ENCODE measurements at places on chromosomes 13 and 19. TPM values are rescaled to one million over a fixed set of nuclear protein-coding genes. Genes with fewer than 3 reads are reported as not detected.

DNA sequence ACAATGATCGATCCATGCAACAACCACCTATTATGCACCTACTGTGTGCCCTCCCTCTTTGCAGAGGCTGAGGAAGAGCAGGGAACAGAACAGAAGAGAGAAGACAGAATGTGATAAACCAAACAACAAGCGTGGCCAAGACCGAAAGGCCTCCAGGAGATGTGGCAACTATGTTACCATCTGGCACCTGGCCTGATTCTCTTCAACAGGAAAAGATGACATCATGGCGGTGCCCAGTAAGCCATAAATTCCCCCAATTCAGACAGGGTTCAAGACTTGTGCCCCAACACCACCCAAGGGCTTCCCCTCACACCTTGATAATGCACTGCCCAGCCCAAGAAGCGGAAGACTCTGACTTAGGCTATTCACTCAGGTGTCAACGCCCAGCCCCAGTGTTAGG is 44.3 kb downstream of the SLC7A1 start:
- no peak overlapping the region for H3K4me3 ChIP-seq
- H3K27ac ChIP-seq, result no peak overlapping the region
- H3K27me3 ChIP-seq, result no peaks in the 10 kb centered on the region
- no peak for DNase-seq
- peaks cover 44% of the 10 kb centered on the region for H3K36me3 ChIP-seq
- H3K4me1 ChIP-seq, result no peaks in the 10 kb centered on the region

DNA sequence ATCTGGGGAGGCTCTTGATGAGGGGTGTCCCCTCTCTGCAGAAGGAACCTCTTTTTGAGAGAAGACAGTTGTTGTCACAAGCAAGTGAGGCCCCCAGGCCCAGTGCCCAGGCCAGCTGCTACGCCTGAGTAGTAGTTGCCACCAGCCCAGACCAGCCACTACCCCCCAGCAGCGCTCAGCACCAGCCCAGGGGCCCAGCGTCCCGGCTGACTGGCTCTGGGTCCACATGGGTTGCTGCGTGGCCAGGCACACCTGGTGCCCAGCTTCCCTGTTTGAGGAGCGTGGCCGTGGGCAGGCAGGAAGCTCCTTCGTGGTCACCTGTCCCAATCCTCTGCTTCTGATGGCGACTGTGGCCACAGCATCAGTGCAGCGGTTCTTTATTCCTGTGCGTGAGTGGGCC is 84.7 kb downstream of the KDM4B start:
- no peaks in the 10 kb centered on the region for H3K36me3 ChIP-seq
- DNase-seq, result no peak
- no peak overlapping the region for H3K4me3 ChIP-seq
- no peaks in the 10 kb centered on the region for H3K27me3 ChIP-seq
- H3K4me1 ChIP-seq, result peaks cover 2% of the 10 kb centered on the region
- H3K27ac ChIP-seq, result no peak overlapping the region

DNA sequence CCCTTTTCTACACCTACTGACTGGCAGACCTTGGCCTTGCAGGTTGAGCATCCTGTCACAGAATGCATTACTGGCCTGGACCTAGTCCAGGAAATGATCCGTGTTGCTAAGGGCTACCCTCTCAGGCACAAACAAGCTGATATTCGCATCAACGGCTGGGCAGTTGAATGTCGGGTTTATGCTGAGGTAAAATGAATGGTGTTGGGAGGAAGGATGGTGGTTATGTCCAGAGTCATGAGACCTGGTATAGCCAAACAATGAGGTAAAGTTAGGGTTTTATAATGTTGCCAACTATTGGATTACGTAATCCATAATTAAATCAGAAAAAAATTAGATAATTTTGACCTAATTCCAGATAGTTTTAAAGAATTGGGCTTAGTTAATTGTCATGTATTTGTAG is 212.5 kb downstream of the PCCA start:
- H3K27ac ChIP-seq, result no peak overlapping the region
- H3K4me3 ChIP-seq, result no peak overlapping the region
- H3K27me3 ChIP-seq, result no peaks in the 10 kb centered on the region
- no peaks in the 10 kb centered on the region for H3K36me3 ChIP-seq
- DNase-seq, result no peak

DNA sequence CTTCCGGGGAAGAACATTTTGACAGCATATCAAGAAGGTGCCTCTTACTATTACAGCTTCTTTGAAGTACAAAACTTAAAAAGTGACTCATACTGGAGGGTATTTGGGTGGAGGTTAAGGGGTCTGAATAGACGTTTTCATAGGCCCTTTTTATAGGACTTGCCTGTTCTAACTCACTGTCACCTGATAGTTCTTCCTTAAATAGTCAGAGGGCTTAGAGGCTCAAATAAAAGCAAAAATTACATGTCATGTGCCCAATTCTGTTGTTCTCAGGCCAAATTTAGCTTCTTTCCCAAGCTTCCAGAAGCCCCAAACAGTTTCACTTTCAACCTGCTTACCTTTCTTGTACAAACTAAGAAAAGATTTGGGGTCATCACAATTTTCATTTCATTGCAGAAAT is 16.1 kb upstream of the SLC46A3 start:
- no peak for DNase-seq
- H3K4me3 ChIP-seq, result no peak overlapping the region
- no peaks in the 10 kb centered on the region for H3K4me1 ChIP-seq
- H3K27me3 ChIP-seq, result peaks cover 5% of the 10 kb centered on the region
- no peak overlapping the region for H3K27ac ChIP-seq

DNA sequence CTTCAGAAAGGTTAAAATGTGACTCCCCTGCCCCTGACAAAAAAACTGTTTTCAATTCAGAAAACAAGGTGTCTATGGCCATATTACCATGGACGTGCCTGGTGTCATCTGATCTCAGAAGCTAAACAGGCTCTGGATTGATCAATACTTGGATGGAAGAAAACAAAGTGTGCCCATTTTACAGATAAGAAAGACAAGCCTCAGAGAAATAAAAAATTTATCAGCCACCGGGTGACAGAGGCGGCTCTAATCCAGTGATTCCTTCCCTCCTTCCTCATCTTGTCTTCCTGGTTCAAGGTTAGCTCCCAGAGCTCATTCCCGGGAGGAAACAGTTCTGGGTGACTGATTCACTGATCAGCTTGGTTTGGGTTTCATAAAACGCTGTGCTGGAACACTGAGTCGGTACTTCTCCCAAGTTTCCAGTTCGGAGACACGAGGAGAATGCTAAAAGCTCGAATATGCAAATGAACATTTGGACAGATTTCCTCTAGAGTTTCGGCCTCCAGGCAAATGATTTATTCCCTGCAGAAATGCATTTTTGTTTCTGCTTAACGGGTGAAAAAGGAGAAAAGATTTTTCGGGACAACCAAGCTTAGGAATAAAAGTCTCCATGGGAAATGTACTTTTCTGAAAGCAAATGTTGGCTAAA is 211.2 kb downstream of the UQCRFS1 start:
- DNase-seq, result no peak
- no peaks in the 10 kb centered on the region for H3K36me3 ChIP-seq
- H3K4me3 ChIP-seq, result no peak overlapping the region

GRCh38 chr13:23766283-23766682 is 122.9 kb downstream of the MIPEP start:
- H3K4me3 ChIP-seq, result no peak overlapping the region
- H3K36me3 ChIP-seq, result no peaks in the 10 kb centered on the region
- no peak for DNase-seq
- H3K27ac ChIP-seq, result no peak overlapping the region

- no peak overlapping the region for H3K4me3 ChIP-seq
- no peaks in the 10 kb centered on the region for H3K27me3 ChIP-seq
- H3K27ac ChIP-seq, result no peak overlapping the region
- no peak for DNase-seq
- peaks cover 20% of the 10 kb centered on the region for H3K36me3 ChIP-seq
These were observed 10.0 kb downstream of the KDELR1 start for GRCh38 chr19:48381178-48381950.

DNA sequence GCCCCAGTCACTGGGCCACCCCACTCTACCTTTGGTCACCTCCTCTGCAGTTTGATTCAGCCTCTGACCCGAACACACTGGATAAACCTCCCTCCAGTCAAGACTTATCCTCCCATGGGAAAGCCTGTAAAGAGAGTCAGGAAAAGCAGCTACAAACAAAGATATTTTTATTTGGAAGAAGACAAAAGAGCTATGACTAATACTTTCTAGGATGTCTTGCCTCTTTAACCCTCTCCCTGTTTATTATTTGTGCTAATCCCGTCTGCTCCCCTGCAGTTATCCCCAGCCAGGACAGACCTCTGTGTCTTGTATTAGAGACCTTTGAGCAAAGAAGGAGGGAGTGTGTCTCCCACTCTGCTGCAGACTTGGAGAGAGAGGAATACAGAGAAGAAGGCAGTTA is 178.3 kb downstream of the EFNB2 start:
- DNase-seq, result no peak
- H3K4me1 ChIP-seq, result no peaks in the 10 kb centered on the region
- H3K27ac ChIP-seq, result no peak overlapping the region
- no peaks in the 10 kb centered on the region for H3K27me3 ChIP-seq
- no peak overlapping the region for H3K4me3 ChIP-seq

DNA sequence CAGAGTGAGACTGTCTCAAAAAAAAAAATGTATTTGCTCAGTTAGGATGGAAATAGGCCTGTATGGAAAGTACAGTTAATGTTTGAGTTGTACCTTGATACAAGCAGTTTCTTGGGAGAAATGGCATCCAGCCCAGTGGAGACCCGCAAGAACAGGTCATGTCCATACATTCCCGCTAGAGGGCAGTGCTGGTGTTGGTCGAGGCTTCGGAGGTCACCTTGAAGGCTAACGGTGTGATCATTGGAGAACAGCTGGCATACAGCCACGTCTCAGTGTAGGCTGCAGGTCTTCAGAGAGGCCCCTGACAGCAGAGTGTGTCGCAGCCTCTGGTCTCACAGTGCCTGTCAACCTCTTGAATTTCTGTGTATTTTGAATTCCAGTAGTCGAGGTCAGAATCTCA is 7.5 kb downstream of the ZNF610 start:
- no peaks in the 10 kb centered on the region for H3K4me1 ChIP-seq
- no peak overlapping the region for H3K4me3 ChIP-seq
- H3K27me3 ChIP-seq, result no peaks in the 10 kb centered on the region
- H3K36me3 ChIP-seq, result no peaks in the 10 kb centered on the region
- no peak for DNase-seq

- no peaks in the 10 kb centered on the region for H3K4me1 ChIP-seq
- H3K27me3 ChIP-seq, result no peaks in the 10 kb centered on the region
- no peaks in the 10 kb centered on the region for H3K36me3 ChIP-seq
- DNase-seq, result no peak
These were observed 44.5 kb downstream of the VWA8 start for GRCh38 chr13:41916173-41916954.

The ADM5 gene
- 14.2 TPM for total RNA-seq
